Suprapubic skin (tissue), 4 donors: ENCODE measurements at places on chromosomes 13 and 19. TPM values are rescaled to one million over a fixed set of nuclear protein-coding genes. Genes with fewer than 3 reads are reported as not detected.

- H3K36me3 ChIP-seq: no peaks in the 10 kb centered on the region
- no peak overlapping the region for H3K27ac ChIP-seq
- no peaks in the 10 kb centered on the region for H3K27me3 ChIP-seq
- no peaks in the 10 kb centered on the region for H3K4me1 ChIP-seq
- DNase-seq: no peak
- H3K4me3 ChIP-seq: no peak overlapping the region
Observed at GRCh38 chr13:93690139-93690538, 463.5 kb downstream of the GPC6 start.

DNA sequence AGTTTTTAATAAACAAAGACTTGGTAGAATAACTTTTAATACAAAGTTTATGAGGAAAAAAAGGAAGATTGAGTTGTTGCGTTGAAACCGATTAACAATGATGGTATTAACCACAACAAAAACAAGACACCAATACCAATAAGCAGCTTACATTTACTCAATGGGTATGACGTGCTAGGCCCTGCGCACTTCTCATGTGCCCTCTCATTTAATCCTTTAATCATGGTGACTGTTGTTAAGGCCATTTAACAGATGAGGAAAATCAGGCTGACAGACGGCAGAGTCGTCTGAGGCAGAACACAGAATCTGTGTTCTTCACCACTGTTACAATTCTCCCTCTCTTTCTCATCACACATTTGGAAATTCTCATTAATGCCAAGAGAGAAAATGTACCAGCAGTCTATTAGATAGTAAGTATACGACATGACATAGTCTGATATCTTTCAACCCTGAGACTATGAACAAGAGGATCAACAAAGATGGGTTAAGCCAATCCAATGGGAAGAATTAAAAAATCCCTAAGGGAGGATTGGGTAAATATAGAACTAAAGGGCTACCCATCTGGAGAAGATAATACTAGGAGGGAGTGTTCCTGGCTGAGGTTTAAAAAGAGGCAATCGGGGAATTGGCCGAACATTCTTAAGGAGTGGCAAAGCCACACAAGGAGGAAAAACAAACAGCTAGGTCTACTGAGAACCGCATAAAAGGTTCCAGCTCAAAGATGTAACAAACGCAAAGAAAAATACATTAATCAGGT is 54.0 kb downstream of the DOCK9 start:
- no peak for DNase-seq
- peaks cover 10% of the 10 kb centered on the region for H3K36me3 ChIP-seq
- peak overlapping the region; percentile 76 for H3K27ac ChIP-seq
- H3K4me3 ChIP-seq: no peak overlapping the region

DNA sequence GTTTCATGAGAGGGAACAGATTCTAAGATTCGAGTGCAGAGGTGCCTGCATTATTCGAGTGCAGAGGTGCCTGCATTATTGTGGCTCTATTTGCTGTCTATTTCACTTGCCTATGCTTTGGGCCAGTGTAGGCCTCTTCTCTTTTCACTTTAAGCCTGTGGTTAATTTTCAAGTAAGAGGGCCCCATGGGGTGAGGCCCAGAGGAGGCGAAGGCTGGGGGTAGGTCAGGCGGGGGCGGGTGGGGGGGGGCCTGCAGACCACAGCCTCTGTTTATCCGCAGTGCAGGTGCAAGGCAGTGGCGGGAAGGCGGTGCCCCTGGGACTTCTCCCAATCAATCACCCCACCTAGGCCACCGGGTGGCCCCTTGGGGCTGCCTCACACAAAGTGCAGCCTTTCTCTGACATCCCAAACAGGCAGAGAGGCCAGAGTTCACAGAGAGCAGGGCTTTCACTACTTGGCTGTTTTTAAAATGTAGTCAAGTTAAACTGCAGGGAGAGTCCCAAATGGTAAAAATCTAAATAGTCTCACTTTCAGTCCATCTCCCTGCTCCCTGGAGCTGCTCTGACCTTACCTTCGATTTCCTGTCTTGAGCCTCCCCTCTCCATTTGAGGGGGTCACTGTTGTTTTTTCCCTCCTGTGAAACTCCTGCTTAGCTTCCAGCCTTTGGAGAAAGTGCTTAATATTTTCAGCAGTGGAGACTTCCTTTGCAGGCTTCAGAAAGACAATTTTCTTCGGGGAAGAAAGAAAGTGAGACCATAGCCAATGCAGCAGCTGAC is 249.0 kb downstream of the DLEU7 start:
- peaks cover 3% of the 10 kb centered on the region for H3K4me1 ChIP-seq
- no peak overlapping the region for H3K4me3 ChIP-seq

DNA sequence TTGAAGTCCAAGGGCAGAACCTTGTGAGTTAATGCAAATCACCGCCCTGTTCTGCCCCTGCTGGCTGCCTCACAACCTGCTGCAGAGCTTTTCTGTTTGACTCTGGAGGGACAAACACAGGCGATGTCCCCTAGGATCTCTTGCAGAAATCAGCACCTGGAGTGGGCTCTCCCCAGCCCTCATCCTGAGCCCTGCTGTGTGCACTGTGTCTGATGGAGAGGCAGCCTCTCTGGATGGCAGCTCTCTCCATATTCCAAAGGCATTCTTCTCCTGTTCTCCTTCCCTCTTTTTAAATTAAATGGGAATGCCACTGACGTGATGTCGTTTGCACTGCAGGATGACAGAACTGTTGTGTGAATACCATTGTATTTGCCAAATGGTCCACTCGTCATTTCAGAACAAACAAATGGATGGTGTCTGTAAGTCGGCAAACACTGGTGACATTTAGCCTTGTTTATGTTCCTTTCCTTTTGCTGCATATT is 184.1 kb downstream of the ZNF536 start:
- no peak overlapping the region for H3K27ac ChIP-seq
- peaks cover 16% of the 10 kb centered on the region for H3K27me3 ChIP-seq
- no peak overlapping the region for H3K4me3 ChIP-seq
- H3K36me3 ChIP-seq: no peaks in the 10 kb centered on the region
- no peaks in the 10 kb centered on the region for H3K4me1 ChIP-seq

DNA sequence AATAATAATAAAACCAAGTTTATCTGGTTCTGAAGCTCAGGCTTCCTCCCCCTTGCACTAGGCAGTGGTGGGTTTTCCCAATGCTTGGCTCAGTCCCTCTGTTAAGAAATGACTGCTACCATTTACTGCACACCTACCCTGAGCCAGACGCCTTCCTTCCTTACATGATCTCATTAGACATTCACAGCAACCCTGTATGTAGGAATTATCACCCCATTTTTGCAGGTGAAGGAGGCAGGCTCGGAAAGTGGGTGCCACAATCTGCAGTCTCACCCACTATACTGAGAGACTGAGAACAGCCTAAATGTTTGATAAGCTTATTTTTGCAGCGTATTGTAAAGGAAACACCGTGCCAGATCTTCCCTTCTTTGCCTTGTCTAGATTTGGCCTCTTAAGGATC is 18.3 kb upstream of the CACNG8 start:
- H3K27ac ChIP-seq: no peak overlapping the region
- H3K4me1 ChIP-seq: no peaks in the 10 kb centered on the region
- H3K36me3 ChIP-seq: no peaks in the 10 kb centered on the region
- peaks cover 65% of the 10 kb centered on the region for H3K27me3 ChIP-seq

DNA sequence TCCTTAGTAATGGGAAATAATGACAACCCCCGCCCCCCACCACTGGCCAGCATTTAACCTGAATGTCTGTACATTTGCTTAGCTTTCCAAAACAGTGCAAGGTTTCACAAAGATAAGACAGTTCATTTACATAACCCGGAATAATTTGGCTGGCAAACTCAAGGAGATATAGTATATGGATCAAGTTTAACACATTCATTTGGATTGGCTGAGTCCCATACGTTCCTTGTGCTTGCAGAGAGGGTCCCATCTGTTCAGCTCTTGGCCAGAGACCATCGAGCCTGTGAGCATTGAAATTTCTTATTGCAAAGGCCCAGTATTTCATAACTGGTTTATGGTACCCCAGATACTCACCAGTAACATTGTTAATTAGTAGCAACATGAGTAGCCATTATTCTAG is 116.5 kb downstream of the GPC6 start:
- no peaks in the 10 kb centered on the region for H3K36me3 ChIP-seq
- H3K4me1 ChIP-seq: no peaks in the 10 kb centered on the region
- H3K4me3 ChIP-seq: no peak overlapping the region
- H3K27me3 ChIP-seq: no peaks in the 10 kb centered on the region
- H3K27ac ChIP-seq: no peak overlapping the region

DNA sequence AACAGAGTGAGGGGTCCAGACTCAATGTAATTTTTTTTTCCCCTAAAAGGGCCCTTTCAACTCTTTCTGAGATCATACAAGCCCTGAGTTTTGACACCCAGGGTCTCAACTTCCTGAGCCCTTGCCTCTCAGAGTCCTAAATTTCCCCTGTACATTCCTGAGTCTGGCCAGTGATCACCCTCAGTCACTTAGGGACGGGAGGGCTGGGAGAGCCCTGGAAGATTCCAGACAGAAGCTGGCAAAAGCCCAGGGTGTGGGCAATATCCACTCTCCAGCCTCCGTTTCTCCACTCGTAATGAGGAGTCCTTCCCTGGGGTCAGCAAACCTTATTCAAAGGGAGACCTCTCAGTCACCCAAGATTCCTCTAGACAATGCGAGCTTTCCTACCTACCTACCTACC is 1.6 kb downstream of the PPP1R13L start:
- no peaks in the 10 kb centered on the region for H3K36me3 ChIP-seq
- H3K27ac ChIP-seq: peak overlapping the region; percentile 96
- H3K4me1 ChIP-seq: peaks cover 83% of the 10 kb centered on the region
- no peaks in the 10 kb centered on the region for H3K27me3 ChIP-seq

- no peaks in the 10 kb centered on the region for H3K36me3 ChIP-seq
- no peaks in the 10 kb centered on the region for H3K4me1 ChIP-seq
- DNase-seq: no peak
- no peak overlapping the region for H3K4me3 ChIP-seq
Observed at GRCh38 chr13:66915596-66916185, 314.4 kb downstream of the PCDH9 start.

DNA sequence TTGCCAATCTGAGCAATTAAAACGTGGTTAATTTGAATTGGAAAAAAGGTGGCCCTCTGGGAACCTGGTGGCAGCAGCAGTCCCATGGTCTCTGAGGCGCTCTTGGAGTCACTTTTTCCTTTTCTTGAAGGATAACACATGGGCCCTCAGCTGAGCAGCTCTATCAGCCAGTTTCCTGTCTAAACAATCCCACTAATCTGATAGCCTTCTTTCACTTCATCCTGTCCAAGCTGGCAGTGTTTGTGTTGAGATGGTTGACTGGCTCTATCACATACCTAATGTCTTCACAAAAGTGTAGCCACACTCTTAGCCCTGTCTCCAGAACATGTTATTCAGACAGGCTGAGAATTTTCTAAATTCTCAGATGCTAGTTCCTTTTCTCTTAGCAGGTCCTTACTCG is 10.7 kb downstream of the MZT1 start:
- DNase-seq: no peak
- peaks cover 44% of the 10 kb centered on the region for H3K36me3 ChIP-seq
- H3K27ac ChIP-seq: no peak overlapping the region
- H3K27me3 ChIP-seq: no peaks in the 10 kb centered on the region
- no peak overlapping the region for H3K4me3 ChIP-seq

GRCh38 chr19:46718157-46718933 is 1.4 kb upstream of the PRKD2 start:
- H3K4me1 ChIP-seq: peaks cover 38% of the 10 kb centered on the region
- peak overlapping the region; percentile 80 for H3K4me3 ChIP-seq
- H3K36me3 ChIP-seq: peaks cover 38% of the 10 kb centered on the region
- H3K27ac ChIP-seq: peak overlapping the region; percentile 84
- H3K27me3 ChIP-seq: no peaks in the 10 kb centered on the region

Gene SPACA4
- 2.8 TPM for total RNA-seq

Gene ZGLP1
- 7.2 TPM for total RNA-seq

Gene MEIS3
- 1.6 TPM for total RNA-seq

Gene ETV2
- total RNA-seq: 4.0 TPM

Gene ZNF792
- total RNA-seq: 6.5 TPM
